ENCODE measurements at places on chromosomes 3 and 15.

GRCh38 chr3:59142556-59142955, 92.7 kb upstream of the CFAP20DC start:
- DNase-seq = no peak

DNA sequence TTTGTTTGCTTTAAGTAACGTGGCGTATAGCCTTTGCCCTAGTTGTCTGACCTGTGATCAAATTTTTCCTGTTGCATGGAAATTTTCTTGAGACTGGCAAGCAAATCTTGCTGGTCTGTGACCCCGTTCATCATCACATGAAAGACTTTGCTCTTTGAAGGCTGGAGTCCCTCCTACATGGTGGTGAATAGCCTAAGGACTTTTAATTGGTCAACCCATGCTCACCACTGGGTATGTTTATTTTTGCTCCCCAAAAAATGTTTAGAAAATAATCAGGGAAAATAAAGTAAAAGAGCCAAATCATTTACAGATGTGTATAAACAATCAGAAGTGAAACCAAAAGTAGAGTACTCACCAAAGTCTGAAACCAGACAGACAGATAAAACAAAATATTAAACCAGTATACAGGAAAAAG, 1075.3 kb upstream of the ALCAM start:
- DNase-seq = no peak

DNA sequence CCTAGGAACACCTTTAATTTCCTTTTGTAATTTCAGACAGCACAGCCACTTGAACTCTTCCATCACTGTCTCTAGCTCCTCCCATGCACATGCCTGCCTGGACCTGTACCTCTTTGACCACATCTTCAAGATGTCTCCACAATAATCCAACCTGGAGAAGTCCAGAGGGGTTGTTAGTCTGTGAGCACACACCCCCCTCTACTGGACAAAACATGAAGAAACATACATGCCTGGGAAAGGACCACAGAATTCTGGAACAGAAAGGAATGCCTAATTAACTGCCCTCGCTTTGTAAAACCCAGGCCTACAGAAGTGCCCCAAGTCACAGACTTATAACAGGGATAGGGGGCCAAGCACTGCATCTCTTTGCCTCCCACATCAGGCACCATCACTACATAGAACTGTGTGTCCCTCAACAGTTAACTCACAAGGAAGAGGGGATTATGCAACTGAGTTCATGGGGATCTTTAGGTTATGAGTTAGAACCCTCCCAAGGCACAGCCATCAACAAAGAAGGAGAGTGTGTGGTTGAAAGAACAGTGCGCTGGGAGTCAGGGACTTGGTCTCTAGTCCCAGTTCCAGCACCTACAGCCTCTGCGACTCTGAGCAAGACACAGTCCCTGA, 61.7 kb downstream of the FMN1 start:
- DNase-seq = peak; percentile 66

- no peak for DNase-seq
These were observed 2.3 kb downstream of the INKA1 start for GRCh38 chr3:49805367-49805782.

GRCh38 chr3:15102256-15102655, 3.3 kb upstream of the RBSN start:
- DNase-seq = no peak

GRCh38 chr15:75869446-75869845, 26.2 kb downstream of the UBE2Q2 start:
- no peak for DNase-seq

DNA sequence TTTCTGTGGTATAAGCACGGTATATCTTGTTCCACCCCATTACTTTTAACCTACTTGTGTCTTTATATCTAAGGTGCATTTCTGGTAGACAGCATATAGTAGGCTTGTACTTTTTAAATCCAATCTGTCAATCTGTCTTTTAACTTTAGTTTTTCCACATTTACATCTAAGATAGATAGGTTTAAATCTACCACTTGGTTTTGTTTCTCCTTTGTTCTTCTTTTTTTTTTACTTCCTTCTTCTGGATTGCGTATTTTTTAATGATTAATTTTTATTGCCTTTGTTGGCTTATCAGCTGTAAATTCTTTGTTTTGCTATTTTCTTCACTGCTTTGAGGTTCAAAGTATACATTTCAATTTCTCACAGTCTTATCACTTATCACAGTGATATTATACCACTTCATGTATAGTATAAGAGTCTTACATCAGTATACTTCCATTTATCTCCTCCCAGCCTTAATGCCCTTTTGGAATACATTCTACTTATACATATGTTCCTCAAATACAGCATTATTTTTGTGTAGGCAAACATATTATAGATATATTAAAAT, 31.0 kb downstream of the IQCB1 start:
- no peak for DNase-seq

GRCh38 chr3:135667061-135667460, 298.5 kb upstream of the PPP2R3A start:
- DNase-seq = no peak

DNA sequence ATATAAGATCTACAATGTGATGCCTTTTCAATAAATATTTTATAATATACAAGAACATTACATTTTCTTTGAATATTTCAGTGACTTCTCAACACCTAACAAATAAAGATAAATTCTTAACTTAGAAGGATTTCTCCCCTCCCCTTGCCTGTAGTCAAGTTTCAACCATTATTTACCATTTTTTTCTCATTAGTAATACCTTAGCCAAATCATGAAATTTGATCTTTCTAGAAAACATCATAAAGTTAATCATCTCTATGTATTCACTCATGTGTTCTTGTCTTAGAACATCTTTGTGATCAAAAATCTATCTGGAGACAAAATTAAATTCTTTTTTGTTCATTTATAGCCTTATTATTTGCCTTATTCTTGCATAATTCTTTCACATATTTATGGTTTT, 1201.8 kb upstream of the EPHA6 start:
- DNase-seq = no peak

DNA sequence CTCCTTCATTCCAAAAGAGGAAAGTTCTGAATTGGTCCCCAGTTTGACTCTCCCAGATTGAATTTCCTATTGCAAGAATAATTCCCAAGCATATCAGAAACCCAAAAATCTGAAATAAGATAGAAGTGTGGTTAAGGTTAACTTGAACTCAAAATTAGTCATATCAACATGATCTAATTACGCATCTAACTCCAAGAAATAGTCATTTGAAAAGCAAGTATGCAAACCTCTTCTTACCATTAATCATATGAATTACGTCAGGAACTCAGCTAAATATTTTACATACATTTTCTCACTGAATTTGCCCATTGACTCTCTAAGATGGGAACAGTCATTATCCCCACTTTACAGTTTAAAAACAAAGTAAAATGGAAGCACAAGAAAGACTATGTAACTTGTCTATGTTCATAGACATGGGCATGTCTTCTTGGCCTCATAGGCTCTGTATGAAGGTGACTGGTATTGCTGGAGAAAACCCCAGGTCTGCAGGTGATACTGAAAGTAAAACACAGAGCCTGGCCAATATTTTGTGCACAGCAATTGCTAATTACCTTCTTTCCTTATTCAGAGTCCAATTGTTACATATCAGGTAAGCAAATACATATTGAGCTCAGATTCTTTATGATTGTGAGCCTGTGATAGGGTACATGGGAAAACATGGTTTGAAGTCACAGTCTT, 139.2 kb downstream of the ATP8B4 start:
- no peak for DNase-seq

DNA sequence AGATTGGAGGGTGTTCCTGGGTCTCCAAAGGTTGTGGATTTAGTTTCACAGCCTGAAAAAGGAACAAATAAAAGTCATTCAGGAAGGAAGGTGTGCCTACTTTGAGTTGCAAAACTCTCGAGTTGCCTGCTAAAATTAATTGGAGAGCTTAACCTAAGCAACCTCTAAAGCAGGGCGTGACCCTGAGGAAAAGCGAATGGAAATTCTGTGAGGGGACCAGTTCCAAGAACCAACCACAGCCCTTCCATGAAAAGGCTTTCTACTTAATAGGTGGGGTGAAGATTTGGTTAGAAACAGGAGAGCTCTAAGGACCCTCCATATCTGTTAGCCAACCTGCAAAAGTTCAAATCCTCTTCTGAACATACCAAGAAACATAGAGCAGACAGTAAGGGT, 1.5 kb downstream of the CD80 start:
- DNase-seq = no peak

- DNase-seq = no peak
These were observed 1165.1 kb downstream of the ROBO2 start for GRCh38 chr3:78204977-78205376.

DNA sequence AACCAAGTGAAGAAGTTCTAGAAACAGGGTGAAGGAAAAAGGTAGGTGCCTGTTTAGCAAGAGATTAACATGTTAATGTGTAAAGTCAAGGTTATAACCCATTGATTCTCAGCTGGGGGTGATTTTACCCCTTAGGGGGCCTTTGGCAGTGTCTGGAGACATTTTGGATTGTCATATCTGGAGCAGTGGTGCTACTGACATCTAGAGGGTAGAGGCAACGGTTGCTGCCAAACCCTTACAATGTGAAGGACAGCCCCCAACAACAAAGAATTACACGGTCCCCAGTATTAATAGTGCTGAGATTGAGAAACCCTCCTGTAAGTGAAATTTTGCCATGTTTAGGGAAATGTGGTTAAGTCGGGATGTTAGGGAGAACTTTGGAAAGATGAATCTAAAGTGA, 74.7 kb downstream of the CRYBG3 start:
- DNase-seq = no peak

GRCh38 chr3:111967068-111967467, 11.8 kb upstream of the ABHD10 start:
- no peak for DNase-seq

- peak; percentile 13 for DNase-seq
These were observed 1.3 kb downstream of the ZNF710 start for GRCh38 chr15:90002428-90002844.

- DNase-seq = no peak
These were observed 139.1 kb upstream of the LRIG1 start for GRCh38 chr3:66639809-66640356.

DNA sequence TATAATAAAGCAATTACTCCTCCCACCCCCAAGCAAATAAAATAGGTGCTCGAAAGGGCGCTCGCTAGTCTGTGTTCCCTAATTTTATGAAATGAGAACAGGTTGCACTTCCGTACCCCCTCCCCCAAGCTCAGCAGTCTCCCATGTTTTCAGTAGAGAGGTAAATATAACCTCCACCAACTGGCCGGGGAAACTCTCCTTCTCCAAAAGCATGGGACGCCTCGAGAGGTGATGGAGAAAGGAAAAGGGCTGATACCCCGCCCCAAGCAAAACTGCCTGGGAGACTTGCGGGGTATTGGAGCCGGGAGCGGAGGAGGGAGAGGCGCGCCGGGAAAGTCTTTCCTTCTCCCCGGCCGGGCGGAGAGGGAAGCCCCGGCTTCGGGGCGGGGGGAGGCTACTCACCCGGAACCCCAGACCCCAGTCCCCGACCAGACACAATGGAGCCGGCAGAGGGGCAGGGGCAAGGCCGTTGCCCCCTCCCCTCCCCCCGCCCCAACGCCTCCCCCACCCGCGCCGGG, 605 bp downstream of the DCUN1D1 start:
- DNase-seq = no peak

GRCh38 chr3:115164374-115165221, 17.5 kb upstream of the ZBTB20 start:
- no peak for DNase-seq

DNA sequence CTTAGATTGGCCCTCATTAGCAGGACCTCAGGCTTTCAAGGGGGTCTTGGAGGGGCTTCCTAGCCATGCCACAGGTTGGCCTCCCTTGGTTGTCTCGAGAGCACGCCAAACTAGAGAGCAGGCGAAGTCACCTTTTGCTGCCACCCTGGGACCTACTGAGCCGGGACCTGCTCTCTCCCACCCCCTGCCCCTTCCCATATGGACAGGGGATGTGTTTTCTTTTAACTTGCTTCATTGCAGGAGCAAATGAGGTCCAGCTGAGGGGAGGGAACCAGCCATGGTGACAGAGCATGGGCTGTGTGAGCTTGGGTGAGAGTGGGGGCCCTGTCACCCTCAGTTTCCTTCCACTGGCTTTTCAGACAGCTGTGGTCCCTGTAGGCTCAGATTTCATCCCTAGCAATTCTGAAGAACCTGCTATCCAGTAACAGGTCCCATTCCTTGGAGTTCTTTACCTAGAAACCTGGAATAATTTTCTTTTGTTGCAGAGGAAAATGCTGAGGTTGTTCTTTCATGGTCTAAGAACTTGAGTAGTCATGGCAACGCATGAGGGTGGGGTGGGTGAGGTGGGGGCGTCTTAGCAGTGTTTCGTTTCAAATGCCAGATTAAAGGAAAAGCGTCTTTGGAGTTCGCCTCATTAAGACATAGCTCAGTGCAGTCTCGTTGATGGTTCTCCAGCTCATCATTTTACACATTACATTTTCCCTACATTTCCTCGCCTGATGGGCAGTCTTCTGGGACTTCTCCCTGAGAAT, 20.1 kb upstream of the MAGEF1 start:
- no peak for DNase-seq

GRCh38 chr3:101216710-101217465, 103.5 kb downstream of the IMPG2 start:
- DNase-seq = no peak

DNA sequence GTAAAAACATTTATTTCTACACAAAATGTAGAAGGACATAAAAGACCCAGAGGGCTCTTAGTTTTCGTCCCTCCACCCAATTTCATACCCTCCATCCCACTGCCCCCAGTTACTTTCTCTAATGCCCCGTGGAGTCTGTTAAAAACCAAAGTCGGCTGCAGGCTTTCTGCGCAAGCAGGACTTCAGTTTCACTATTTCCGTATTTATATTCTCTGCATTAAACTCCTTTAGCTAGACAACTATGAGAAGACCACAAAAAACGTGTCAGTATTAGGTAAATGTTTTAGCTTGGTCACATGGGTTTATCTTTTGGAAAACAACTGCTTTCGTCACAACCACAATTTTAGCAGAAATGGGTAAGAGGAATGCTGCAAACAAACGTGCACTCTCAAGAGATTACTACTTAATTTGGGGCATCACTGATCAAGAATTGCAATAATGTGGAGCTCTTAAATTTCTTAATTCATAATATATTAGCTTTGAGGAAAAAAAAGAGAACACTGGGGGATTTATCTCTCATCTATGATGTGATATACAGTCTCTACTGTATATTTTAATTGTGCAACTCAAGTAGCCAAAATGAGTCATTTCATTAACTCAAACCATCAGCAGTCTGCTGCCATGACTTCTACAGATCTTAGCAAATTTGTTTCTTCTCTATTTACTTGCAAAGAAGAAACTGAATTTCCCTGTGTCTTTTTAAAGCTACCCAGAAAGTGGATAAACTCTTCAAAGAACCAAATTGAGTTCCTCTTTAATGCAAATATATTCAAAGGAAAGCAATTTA, 740 bp upstream of the NSMCE3 start:
- no peak for DNase-seq
